ENCODE measurements at places on chromosomes 2 and 18.

GRCh38 chr2:172985139-172985892, 90.3 kb upstream of the MAP3K20 start:
- H3K4me3 ChIP-seq, result no peak overlapping the region
- H3K27me3 ChIP-seq, result no peaks in the 10 kb centered on the region
- no peak for DNase-seq
- H3K36me3 ChIP-seq, result no peaks in the 10 kb centered on the region
- H3K27ac ChIP-seq, result peak overlapping the region; percentile 68
- no peaks in the 10 kb centered on the region for H3K4me1 ChIP-seq

DNA sequence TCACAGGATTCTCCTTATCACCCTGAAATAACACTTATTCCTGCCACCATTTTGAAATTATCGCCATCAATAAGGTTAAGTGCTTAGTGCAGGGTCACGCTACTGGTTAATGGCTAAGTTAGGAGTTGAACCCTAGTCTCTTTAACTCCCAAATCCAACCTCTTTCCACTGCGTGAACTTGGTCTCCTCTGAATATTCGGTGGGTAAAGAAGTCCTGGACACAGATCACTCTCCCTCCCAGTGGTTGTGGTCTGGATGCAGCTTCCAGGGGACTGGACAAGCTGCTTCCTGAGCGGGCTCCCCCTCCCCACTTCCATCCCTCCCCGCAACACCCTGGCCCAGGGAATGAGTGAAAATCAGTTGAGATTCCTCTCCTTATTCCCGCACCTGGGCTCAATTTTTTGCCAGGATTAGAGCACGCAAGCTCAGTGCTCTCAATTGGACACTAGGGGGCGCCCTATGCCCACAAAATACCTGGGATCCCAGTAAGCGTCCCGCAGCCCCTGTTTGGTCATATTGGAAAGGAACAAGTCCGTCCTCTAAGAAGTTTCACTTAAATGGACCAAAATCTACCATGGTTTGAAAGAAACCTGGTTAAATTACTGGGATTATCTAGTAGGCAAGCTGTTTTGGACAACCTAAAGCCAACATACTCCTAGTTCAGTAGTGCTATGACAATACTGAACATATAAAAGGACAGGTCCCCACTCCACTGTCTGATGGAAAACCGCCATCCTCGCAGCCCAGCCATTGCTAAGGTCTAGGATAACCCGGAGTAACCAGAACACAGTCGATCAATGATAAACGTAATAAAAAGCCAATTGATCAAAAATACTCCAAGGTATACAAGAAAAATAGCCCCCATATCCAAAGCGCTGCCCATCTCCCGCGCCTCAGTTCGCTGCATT, 40.4 kb downstream of the DHRS9 start:
- no peak overlapping the region for H3K27ac ChIP-seq
- no peaks in the 10 kb centered on the region for H3K36me3 ChIP-seq
- H3K4me3 ChIP-seq, result no peak overlapping the region

GRCh38 chr18:79815657-79816056, 17.9 kb downstream of the KCNG2 start:
- H3K27ac ChIP-seq, result no peak overlapping the region
- no peaks in the 10 kb centered on the region for H3K4me1 ChIP-seq
- no peaks in the 10 kb centered on the region for H3K27me3 ChIP-seq
- no peak overlapping the region for H3K4me3 ChIP-seq

DNA sequence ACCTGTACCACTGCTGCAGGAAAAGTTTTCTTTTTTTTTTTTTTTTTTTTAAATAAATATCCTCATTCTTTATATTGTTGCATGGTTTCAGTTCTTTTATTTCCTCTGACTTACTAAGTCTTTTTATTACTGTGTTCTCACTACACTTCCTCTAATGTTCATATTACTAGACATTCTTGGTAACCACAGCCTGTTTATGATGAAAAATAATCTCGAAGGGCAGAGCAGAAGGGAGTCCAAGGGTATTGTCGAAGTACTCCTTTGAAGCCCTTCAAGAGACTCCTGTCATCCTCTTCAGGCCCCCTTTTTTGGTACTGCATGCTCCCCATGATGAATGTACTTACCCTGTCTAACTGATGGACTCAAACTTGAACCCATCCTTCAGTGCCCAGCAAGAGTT, 61.2 kb downstream of the RND3 start:
- no peak for DNase-seq
- H3K36me3 ChIP-seq, result no peaks in the 10 kb centered on the region
- no peak overlapping the region for H3K27ac ChIP-seq
- no peak overlapping the region for H3K4me3 ChIP-seq

GRCh38 chr2:238720232-238720672, 127.6 kb upstream of the TWIST2 start:
- no peaks in the 10 kb centered on the region for H3K4me1 ChIP-seq
- peaks cover 3% of the 10 kb centered on the region for H3K27me3 ChIP-seq
- peak; percentile 37 for DNase-seq

GRCh38 chr2:99278793-99279291, 22.2 kb downstream of the LYG1 start:
- H3K27ac ChIP-seq, result no peak overlapping the region
- no peaks in the 10 kb centered on the region for H3K36me3 ChIP-seq
- DNase-seq, result no peak
- H3K27me3 ChIP-seq, result no peaks in the 10 kb centered on the region
- no peaks in the 10 kb centered on the region for H3K4me1 ChIP-seq

DNA sequence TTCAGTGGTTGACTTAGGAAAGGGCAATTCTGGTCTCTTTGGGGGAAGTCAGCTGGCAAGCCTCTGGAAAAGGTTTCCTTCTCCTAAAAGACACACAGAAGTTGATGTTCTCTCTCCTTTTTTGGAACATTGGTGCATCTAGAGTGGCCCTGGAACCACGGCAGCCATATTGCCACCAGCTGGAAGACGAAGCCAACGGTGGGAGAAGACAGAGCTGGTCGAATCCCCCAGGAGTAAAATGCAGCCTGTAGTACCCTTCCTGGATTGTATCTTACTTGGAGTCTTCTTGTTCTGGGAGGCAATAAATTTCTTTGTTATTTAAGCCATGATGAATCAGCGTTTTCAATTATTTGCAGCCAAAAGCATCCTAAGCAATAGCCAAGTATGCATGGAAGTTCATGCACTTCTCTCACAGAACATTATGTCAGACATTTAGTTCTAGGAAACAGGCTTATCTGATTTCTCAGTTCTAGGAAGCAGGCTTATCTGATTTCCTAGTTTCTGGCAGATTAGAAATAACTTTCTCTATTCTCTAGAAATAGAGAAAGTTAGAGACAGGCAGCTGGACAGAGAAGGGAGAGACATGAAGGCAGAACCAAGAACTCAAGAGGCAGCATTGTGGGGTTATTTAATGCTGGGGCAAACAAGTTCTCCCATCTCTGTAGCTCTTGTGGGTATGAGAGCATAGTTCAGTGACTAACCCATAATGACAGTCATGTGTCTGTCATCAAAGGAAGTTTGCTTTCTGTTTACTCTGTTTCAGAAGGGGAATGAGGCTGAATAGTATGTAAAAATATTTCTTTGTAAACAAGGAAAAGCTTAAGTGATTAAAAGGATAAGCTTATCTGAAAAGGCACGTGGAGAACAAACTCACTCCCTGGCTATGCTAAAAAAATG, 40.5 kb upstream of the NABP1 start:
- no peak overlapping the region for H3K4me3 ChIP-seq
- H3K27ac ChIP-seq, result peak overlapping the region; percentile 77

- H3K4me3 ChIP-seq, result no peak overlapping the region
- no peak for DNase-seq
- no peaks in the 10 kb centered on the region for H3K36me3 ChIP-seq
- H3K27ac ChIP-seq, result peak overlapping the region; percentile 84
Measured at GRCh38 chr2:20599001-20599600, 51.8 kb downstream of the HS1BP3 start.

- H3K36me3 ChIP-seq, result no peaks in the 10 kb centered on the region
- peaks cover 6% of the 10 kb centered on the region for H3K4me1 ChIP-seq
- H3K4me3 ChIP-seq, result no peak overlapping the region
- H3K27me3 ChIP-seq, result no peaks in the 10 kb centered on the region
- DNase-seq, result no peak
Measured at GRCh38 chr2:160246356-160246755, 46.3 kb upstream of the ITGB6 start.

DNA sequence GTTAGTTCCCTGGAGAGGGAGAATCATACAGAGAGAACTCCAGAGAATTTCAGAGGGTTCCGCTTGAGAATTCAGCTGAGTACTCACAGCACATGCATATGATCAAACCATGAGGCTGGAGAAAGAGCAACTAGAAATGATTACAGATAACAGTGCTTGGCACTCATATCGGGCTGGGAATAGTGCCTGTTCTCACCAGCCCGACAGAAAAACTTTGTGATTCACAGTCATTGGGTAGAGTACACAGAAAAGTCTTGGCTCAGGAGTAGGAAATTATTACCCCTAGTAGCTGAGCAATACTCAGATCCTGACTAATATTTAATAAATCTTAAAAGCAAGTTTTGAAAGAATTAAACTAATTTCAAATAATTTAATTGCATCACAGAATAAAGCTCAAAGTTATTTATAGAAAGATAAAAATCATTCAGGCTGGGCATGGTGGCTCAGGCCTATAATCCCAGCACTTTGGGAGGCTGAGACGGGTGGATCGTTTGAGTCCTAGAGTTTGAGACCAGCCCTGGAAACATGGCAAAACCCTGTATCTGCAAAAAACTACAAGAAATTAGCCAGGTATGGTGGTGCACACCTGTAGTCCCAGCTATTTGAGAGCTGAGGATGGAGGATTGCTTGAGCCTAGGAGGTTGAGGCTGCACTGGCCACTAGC, 6.8 kb downstream of the WDPCP start:
- H3K36me3 ChIP-seq, result no peaks in the 10 kb centered on the region
- peak overlapping the region; percentile 93 for H3K27ac ChIP-seq
- no peaks in the 10 kb centered on the region for H3K4me1 ChIP-seq
- DNase-seq, result no peak

DNA sequence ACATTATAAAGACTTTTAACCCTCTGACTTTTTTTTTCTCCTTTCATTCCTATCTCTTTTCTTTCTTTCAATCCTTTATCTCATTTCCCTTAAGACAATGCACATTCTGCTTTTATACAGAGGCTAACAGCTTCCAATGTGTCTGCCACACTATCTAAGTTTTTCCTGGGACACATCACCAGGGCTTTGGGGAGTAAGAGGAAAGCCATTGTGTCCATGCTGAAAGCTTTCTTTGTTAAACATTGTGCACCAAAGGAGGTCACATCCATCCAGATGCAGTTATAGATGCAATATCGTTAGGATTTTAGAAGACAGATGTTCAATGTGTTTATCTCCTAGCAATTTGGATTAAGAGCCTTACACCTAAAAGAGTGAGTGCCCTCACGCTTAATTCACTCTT, 534.1 kb downstream of the CNTNAP5 start:
- no peak overlapping the region for H3K27ac ChIP-seq
- DNase-seq, result no peak

DNA sequence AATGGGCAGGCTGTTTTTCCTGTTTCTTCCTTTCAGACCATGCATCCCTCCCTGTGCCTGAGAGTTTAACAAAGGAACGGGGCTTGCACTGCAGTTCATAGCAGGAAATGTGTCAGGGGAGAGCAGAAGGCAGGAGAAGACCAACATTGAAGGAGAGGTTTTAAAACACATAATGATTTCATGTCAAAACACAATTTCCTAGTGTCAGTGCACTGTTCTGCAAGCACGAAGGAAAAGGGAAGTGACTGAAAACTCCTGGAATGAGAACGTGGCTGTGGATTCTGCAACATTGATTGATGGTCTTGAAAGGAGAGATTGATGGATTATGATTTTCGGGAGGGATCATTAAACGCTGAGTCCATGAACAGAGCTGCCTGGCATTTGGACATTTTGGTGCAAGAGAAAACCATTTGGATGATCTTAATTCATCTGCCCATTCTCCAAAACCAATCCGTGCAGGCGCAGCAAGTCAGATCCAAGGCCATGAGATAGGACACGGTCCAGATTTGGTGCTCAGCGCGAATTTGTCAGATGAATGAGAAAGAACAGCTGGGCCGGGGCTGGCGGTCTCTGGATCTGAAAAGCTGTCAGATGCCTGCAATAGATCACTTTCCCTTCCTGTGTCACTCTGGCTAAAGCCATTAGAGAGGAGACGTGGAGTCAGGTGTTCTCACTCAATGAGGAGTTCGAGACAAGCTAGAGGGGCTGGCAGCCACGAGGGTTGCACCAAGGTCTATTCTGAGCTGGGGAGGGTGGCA, 38.4 kb downstream of the C1QL2 start:
- no peak overlapping the region for H3K4me3 ChIP-seq
- H3K36me3 ChIP-seq, result no peaks in the 10 kb centered on the region
- H3K27ac ChIP-seq, result no peak overlapping the region
- no peaks in the 10 kb centered on the region for H3K4me1 ChIP-seq
- DNase-seq, result no peak

GRCh38 chr2:94994063-94994913, 31.2 kb upstream of the MAL start:
- DNase-seq, result no peak
- peaks cover 6% of the 10 kb centered on the region for H3K27me3 ChIP-seq
- H3K4me1 ChIP-seq, result peaks cover 4% of the 10 kb centered on the region
- no peak overlapping the region for H3K4me3 ChIP-seq
- H3K36me3 ChIP-seq, result no peaks in the 10 kb centered on the region

GRCh38 chr2:80393991-80394390, 89.4 kb upstream of the LRRTM1 start:
- H3K27me3 ChIP-seq, result no peaks in the 10 kb centered on the region
- H3K27ac ChIP-seq, result no peak overlapping the region
- DNase-seq, result no peak
- no peaks in the 10 kb centered on the region for H3K36me3 ChIP-seq
- H3K4me1 ChIP-seq, result no peaks in the 10 kb centered on the region
- no peak overlapping the region for H3K4me3 ChIP-seq

DNA sequence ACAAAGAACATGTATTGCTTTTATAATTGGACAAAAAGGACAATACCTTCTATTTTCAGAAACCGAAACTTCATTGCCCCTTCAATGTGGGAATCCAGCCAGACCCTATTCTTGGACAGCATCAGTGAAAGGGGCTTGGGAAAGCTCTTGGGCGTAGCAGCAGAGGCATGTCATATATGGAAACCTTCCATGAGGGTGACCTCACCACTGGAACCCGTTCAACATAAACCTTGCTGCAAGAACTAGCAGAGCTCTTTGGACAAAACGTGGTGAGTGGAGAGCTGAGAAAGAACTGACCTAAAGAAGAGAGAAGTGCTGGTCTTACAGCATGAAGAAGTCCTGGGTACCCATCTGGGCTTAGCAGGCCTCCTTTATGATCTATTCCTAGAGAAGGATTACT, 22.7 kb upstream of the ACTG2 start:
- H3K4me1 ChIP-seq, result peaks cover 2% of the 10 kb centered on the region
- H3K36me3 ChIP-seq, result peaks cover 11% of the 10 kb centered on the region
- H3K4me3 ChIP-seq, result no peak overlapping the region
- H3K27ac ChIP-seq, result no peak overlapping the region

DNA sequence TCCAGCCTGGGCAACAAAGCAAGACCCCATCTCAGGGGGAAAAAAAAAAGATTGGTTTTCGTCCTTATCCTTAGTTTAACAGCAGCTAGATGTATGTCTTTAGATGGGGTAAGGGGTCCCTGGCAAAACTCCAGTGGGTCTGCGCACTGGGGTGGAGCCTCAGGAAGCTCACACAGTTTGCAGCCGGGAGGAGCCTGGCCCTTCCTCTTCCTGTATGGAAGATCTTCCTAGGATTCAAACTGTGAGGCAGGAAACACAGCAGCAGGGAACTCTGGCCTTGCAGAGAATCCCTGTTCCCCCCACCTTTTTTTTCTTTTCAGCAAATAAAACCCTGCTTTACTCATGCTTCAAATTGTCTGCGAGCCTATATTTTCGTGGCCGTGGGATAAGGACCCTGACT, 12.5 kb upstream of the GRP start:
- H3K4me1 ChIP-seq, result no peaks in the 10 kb centered on the region
- no peak for DNase-seq
- no peaks in the 10 kb centered on the region for H3K27me3 ChIP-seq
- no peak overlapping the region for H3K27ac ChIP-seq
- no peak overlapping the region for H3K4me3 ChIP-seq
